ENCODE measurements at places on chromosomes 16 and 17. TPM values are rescaled to one million over a fixed set of nuclear protein-coding genes. Genes with fewer than 3 reads are reported as not detected.

Gene MIEF2
- 4.3 TPM for total RNA-seq

Gene WSCD1
- total RNA-seq: 0.06 TPM

Gene HSPB9
- total RNA-seq: not detected

Gene SEPTIN12
- total RNA-seq: not detected

Gene IRX5
- total RNA-seq: 0.15 TPM

Gene SYT17
- not detected for total RNA-seq

Gene CENPX
- 154 TPM for total RNA-seq

Gene C16orf96
- total RNA-seq: 0.08 TPM

Gene NLK
- 12.9 TPM for total RNA-seq

Gene TBC1D16
- 6.8 TPM for total RNA-seq

Gene RHBDL3
- total RNA-seq: 0.13 TPM

Gene ZFHX3
- 0.15 TPM for total RNA-seq

Gene WFIKKN2
- not detected for total RNA-seq

Gene ATP2C2
- not detected for total RNA-seq

Gene RFWD3
- total RNA-seq: 118 TPM

Gene HNF1B
- 0.86 TPM for total RNA-seq

Gene SNAI3
- total RNA-seq: 2.3 TPM

Gene ACSF2
- 11.3 TPM for total RNA-seq

Gene LITAF
- total RNA-seq: 183 TPM

Gene CDRT15L2
- total RNA-seq: not detected

Gene NLRC3
- 12.6 TPM for total RNA-seq

Gene HID1
- 1.9 TPM for total RNA-seq

Gene CIBAR2
- total RNA-seq: not detected

Gene SPATA22
- 0.36 TPM for total RNA-seq

Gene KCNG4
- not detected for total RNA-seq

Gene SULT1A4
- 1.8 TPM for total RNA-seq

Gene PIGS
- total RNA-seq: 50.3 TPM

Gene PSMD7
- total RNA-seq: 140 TPM

Gene DHRS13
- 33.6 TPM for total RNA-seq

Gene NME1
- 454 TPM for total RNA-seq

Gene RNU2-1
- total RNA-seq: 3,070 TPM

Gene XYLT1
- total RNA-seq: 5.2 TPM

Gene KRTAP1-1
- total RNA-seq: not detected

Gene CCDC144A
- 1.7 TPM for total RNA-seq

Gene ORC6
- 54.6 TPM for total RNA-seq

Gene GLP2R
- total RNA-seq: not detected

Gene CLDN7
- total RNA-seq: 1.5 TPM

Gene KRT27
- not detected for total RNA-seq

Gene CLEC18A
- 0.19 TPM for total RNA-seq

Gene TPSG1
- not detected for total RNA-seq

Gene TRPV3
- 0.61 TPM for total RNA-seq

Gene MYO1D
- 12.5 TPM for total RNA-seq

Gene SPAG9
- 42.0 TPM for total RNA-seq

Gene CDH15
- total RNA-seq: not detected

Gene TEX14
- total RNA-seq: 0.25 TPM

Gene SLC43A2
- total RNA-seq: 6.1 TPM

Gene B9D1
- total RNA-seq: 9.2 TPM

Gene SRL
- not detected for total RNA-seq

Gene SMPD3
- 0.19 TPM for total RNA-seq

Gene C1QTNF1
- 0.08 TPM for total RNA-seq
